ENCODE measurements at places on chromosomes 2 and 18. TPM values are rescaled to one million over a fixed set of nuclear protein-coding genes. Genes with fewer than 3 reads are reported as not detected.

The PCGF1 gene
- total RNA-seq = 18.4 TPM

The TDRD15 gene
- total RNA-seq = 0.06 TPM

GRCh38 chr2:8750221-8750620 is 68.4 kb downstream of the ID2 start:
- DNase-seq = no peak

GRCh38 chr2:5592916-5593315 is 99.3 kb upstream of the SOX11 start:
- no peak for DNase-seq

DNA sequence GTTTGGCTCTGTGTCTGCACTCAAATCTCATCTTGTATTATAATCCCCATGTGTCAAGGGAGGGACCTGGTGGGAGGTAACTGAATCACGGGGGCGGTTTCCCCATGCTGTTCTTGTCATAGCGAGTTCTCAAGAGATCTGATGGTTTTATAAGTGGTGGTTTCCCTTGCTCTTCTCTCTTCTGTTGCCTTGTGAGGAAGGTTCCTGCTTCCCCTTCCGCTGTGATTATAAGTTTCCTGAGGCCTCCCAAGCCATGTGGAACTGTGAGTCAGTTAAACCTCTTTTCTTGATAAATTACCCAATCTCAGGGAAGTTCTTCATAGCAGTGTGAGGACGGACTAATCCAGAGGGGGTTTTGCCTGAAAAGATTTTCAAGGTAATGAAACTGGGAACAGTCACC is 245.4 kb downstream of the GALR1 start:
- no peak for DNase-seq

DNA sequence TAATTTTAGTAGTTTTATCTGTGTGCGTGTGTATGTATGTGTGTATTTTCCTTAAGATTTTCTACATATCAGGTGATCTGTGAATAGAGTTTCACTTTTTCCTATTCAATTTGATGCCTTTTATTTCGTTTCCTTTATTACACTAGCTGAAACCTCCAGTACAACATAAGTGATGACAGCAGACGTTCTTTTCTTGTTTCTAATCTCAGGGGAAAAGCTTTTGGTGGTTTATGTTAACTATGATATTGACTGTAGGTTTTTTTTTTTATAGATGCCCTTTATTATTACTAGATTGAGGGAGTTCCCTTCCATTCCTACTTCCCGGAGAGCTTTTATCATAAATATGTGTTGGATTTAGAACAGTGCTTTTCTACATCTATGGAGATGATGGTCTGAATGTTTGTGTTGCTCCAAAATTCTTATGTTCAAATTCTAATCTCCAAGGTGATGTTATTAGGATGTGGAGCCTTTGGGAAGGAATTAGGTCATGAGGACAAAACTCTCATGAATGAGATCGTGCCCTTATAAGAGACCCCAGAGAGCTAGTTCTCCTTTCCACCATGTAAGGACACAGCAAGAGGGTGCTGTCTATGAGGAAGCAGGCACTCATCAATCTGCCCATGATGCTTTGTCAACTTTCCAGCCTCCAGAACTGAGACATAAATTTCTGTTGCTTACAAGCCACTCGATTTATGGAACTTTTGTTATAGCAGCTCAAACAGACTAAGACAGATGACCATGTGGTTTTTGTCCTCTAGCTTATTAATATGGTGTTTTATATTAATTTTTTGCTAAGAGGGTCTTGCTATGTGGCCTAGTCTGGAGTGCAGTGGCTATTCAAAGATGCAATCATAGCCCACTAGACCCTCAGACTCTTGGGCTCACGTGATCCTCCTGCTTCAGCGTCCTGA is 5.9 kb upstream of the RHBDD1 start:
- no peak for DNase-seq

DNA sequence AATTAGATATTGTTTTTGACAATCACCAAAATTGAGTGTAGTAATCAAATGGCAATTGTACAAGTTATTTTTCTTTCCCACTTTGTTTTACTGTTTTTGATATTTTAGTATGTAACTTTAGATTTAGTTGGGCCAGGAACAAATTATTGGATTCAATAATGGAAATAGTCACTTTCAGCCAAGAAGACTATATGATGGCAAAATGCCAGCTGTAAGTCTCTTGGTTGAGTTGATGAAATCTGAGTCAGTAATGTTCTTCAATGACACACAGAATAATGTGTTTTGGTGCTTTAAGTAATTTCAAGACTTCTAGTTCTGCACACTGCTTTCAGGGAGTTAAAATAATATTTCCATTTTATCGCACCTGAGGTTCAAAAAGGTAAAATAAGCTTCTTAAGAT is 2022.0 kb upstream of the CELF4 start:
- DNase-seq = no peak

DNA sequence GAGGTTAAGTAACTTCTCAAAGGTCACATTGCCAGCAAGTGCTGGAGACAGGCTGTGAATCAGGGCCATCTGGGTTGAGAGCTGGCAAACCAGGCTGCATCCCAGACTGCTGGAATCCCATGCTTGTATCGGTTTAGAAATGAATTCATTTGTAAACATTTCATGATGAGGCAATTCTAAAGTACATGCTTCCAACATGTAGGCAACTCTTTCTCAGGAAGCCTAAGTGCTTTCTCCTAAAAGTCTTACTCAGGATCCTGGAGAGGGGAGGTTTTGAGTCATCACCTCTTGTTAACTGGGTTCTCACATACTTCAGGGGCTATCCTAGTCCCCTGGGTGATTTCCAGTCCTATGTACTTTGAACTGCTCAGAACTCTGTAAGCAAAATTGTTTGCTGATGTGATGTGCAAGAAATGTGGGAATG is 416.5 kb downstream of the MEIS1 start:
- no peak for DNase-seq

DNA sequence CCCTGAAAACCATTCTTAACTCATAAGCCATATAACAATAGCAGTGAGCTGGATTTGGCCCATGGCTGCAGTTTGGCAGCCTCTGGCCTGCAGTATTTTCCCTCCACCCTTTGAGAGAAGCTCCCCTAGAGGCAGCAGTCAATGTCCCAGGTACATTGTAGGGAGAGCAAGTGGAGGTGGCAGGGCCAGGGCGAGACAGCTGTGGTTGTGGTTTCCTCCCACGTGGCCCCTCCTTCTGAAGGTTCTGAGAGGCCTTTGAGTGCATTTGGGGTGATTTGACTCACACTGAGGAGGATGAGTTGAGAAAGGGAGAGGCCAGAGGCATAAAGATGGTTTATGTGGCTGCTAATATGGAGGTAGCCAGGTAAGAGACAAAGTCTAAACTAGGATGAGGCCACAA is 45.5 kb upstream of the LDAH start:
- no peak for DNase-seq

- no peak for DNase-seq
These were observed 13.0 kb upstream of the RMDN2 start for GRCh38 chr2:37912056-37912455.

Data from left colon (tissue), 2 donors.